ENCODE measurements at places on chromosomes 5 and 9.
A peak's percentile ranks its signal among the peaks of the same experiment; 100 is the strongest.

DNA sequence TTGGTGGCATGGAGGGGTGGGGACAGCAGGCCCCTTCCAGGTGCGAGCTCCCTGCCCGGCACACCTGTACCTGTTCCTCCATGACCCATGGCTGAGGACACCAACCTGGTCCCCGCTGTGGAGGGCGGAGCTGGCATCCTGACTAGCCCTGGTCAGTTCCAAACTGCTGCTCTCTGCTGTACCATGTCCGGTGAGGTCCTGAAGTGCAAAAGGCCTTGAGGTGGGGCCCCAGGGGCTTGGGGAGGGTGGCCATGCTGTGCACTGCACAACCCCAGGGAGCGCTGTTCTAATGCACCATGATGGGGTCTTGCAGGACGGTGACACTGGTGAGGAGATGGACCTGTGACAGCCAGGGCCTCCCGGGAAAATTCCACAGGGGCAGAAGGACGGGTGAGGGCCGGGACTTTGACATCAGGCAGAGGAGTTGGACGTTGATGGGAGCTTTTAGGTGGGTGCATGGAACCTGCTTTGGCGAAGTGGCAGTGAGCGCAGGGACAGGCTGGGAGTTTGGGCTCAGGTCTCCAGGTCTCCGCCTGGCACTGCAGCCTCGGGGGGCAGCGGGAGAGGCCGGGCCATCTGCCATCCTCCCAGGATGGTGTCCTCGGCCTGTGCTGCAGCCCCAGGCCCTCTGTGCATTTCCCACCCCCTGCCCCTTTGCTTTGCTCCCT, 38.9 kb downstream of the COL5A1 start:
- no peak for DNase-seq

DNA sequence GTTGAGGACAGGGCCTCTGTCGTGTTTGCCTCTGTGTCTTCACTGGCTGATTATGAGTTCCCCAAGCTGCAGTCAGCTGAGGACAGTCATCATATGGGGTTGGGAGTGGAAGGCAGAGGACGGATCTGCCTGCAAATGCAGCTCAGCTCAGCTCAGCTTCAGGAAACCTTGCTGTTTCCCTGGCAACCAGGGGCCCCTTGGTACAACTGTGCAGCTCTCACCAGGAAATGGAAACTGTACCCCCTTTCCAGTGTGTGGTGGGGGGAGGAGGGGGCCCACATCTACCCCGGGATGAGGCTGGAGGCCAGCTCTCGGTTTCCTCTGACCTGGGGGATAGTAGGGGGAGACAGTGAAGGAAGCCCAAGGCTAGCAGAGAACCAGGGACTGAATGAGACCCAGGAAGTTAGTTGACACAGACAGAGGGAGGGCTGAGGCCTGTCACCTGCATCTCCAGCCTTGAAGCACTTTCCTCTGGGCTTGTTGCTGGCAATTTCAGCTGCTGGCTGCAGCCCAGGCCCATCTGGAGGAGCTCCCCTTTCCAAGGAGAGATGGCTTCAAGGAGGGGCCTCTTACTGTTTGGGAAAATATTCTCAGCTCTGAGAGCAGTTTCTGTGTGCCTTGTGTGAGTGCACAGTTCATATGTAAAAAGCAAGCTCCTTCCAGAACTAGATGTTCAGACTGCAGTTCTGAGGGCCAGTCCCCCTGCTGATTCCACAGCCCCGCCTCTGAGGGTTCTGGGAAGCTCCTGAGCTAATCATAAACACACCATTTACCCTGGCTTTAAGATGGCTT, 6.9 kb downstream of the ANXA6 start:
- peak; percentile 61 for DNase-seq

DNA sequence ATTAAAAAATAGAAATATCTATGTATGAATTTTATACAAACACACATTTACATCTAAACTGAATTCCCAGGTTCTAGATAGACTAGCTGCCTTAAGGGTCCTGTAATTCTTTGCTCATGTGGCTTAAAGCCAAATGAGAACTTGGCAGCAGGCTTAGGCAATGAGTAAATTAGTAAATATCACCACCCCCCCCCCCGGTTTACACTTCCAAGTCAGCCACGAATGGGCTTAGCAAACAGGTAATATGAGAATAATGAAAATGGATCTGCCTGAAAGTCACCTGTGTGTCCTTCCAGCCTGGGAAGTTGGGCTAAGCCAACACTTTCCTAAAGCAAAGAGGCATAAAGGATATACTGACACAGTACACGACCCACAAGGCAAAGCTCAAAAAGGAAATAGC, 108.6 kb downstream of the KLHL3 start:
- no peak for DNase-seq

GRCh38 chr5:122151640-122152039, 22.3 kb downstream of the ZNF474 start:
- DNase-seq, result no peak

DNA sequence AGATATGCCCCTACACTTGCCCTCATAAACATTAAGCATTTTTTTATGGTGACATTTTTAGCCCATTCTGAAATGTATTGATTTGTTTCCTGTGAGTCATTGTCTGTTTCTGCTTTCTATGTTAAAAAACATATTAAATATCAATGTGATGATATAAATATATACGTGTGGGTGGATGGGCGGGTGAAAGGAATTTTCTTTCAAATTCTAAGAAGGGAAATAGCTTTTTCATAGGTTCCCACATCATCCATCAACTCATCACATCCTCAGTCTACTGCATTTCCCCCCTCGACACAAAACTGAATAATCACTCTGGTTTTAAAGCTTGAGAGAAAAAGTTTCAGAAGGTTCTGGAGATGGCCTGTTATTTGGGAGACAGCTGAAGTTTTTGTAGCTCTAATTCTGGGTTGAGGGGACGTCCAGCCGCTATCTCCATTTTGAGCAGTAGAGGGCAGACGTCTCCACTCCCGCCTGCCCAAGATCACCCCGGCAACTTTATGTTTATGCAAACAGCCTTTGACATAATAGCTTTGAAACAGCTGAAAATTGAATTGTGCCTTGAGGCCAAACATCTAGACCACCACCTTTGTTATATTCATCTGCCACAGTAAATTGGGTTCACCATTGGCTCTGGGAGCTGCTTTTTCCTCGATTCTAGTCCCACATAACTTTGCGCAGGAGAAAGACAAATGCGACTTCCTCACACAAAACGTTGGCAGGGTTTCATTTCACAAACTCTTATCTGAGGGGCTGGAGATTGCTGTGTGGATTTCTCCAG, 216.2 kb upstream of the CLINT1 start:
- DNase-seq, result peak; percentile 8

DNA sequence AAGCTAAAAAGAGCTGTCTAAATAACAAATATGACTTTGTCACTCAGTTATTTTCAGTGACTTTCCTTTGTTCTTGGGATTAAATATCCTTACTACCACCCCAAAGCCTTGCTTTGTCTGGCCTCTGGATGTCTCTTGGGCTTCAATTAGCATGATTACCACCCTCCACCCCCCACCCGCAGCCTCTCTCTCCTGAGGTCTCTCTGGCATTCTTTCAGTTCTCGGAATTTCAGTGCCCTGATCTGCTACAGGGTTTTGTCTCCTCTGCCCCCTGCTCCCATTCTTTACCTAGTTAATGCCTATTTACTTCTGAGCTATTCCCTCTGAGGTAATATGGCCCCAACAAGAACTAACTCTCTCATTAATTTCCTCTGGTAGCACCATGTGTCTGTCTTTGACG, 376.4 kb downstream of the DEPDC1B start:
- DNase-seq, result no peak

DNA sequence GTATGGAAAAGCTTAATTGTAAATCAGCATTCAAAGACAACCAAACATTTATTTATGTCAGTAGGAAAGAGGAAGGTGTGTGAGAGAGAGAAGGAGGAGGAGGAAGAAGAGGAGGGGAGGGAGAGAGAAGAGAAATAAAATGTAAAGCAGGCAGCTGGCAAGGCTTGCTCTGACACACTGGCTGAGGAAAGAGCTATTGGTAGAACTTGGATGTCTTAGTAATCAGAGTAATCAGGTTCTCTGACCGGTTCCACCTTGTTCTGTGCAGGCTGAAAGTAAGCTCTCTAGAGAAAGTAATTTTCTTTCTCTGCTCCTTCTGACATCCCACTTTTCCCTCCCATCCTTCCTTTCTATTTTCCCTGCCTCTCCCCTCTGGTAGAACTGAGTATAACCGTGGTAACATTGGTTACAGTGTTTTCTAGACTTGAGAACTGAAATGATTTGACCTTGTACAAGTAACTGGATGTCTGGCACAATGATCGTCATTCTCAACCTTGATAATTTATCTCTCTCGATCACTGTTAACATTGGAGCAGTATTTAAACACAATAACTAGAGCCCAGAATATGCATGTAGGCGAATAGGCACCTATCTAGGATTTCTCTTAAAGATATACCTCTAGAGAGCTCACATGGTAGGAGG, 33.3 kb downstream of the TLE4 start:
- DNase-seq, result no peak

GRCh38 chr5:129912601-129913255, 8.5 kb downstream of the CHSY3 start:
- no peak for DNase-seq

All from activated T-cell treated with anti-CD3 and anti-CD28 coated beads for 1 hour (primary cell).